Mesothelial cell of epicardium (in vitro differentiated cells): ENCODE measurements at places on chromosomes 11 and 22. TPM values are rescaled to one million over a fixed set of nuclear protein-coding genes. Genes with fewer than 3 reads are reported as not detected.

The MCAM gene
- total RNA-seq: 25.9 to 28.2 TPM (median 26.7 TPM) in 3 replicates

The VPS37C gene
- 24.8 to 29.1 TPM (median 26.5 TPM) in 3 replicates for total RNA-seq

The ABCC8 gene
- not detected in 3 replicates for total RNA-seq

The GAL3ST3 gene
- total RNA-seq: 4.7 to 5.7 TPM (median 4.9 TPM) in 3 replicates

The ELMOD1 gene
- 0.69 to 0.75 TPM (median 0.73 TPM) in 3 replicates for total RNA-seq

The GPR83 gene
- total RNA-seq: 0.09 to 0.18 TPM (median 0.11 TPM) in 3 replicates
